ENCODE measurements at places on chromosomes 1 and 21. TPM values are rescaled to one million over a fixed set of nuclear protein-coding genes. Genes with fewer than 3 reads are reported as not detected.

GRCh38 chr1:15386164-15386749, 23.4 kb upstream of the EFHD2 start:
- DNase-seq: no peak

GRCh38 chr1:229339520-229339919, 3.3 kb downstream of the CCSAP start:
- no peak for DNase-seq

- DNase-seq: peak; percentile 13
Measured at GRCh38 chr1:208988811-208989222, 594.7 kb upstream of the CAMK1G start.

- DNase-seq: peak; percentile 44
Measured at GRCh38 chr1:175338387-175339135, 146.0 kb upstream of the KIAA0040 start.

Gene GNAT2
- total RNA-seq: 0.18 TPM

Gene TMEM167B
- total RNA-seq: 29.9 TPM

Gene PIGK
- 16.3 TPM for total RNA-seq

Gene DAB1
- not detected for total RNA-seq
